Astrocyte of the hippocampus (primary cell): ENCODE measurements at places on chromosomes 12 and 14.

DNA sequence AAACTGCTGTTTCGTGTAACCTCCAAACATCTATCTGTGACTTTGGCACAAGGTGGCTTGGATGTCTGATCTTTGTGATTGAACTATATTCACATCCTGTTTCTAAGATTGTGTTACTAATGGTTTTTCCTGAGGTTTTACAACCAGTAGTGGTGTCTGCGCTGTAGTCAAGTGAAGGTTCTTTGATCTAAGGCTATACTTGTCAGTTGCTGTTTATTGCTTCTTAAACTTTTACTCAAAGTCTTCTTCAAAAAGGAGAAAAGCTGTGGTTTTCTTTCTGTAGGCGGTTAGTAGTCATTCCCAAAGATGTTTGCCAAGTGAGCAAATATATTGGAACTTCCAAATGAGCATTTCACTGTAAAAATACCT, 12.3 kb upstream of the CALM1 start:
- DNase-seq, result peak; percentile 32

DNA sequence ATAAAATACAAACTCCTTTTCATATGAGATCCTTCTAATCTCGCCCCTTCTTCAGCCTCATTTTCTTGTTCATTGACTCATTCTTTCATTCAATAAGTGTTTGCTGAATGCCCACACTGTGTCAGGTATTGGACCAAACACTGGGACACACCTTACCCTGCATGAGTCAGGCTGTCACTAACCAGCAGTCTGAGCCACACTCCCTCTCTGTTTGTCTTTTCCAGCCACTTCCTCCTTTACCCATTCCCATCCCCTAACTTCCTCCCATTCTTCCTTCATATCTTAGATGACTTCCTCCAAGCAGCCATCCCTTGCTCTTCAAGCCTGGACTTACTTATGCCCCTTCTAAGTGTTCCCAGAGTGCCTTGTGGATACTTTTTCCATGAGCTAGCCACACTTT, 27.0 kb upstream of the HIF1A start:
- DNase-seq, result no peak

DNA sequence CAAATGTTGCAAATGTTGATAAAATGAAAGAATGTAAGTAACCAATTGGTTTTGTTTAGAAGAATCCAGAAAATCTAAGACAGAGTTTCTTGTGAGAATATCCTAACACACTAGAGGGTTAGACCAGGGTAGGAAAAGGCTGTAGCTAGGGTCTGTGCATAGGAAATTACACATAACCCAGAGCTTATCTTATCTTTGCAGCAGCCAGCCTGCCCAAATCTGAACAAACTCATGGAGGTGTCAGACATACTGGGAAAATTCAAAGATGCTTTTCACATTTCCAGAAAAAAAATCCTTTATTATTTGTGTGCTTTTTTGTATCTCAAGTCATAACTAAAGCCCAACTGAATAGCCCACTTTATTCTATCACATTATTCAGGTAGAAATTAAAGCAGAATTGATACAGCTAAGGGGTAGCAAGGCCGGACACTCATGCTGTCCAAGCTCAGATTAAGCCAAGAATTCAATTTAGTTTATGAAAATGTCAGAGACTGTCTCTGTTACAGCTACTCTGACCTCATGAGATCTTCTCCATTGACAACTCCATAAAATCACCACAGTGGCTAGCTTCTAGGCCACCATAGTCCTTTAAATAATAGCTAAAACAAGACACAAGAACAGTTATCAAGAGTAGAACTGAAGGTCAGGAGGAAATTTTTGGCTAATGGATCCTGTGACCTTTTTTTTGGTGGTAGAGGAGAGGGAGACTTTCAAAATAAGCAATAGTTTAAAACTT, 169.6 kb upstream of the RASSF8 start:
- DNase-seq, result no peak

GRCh38 chr14:100688598-100689461, 37.9 kb upstream of the DLK1 start:
- peak; percentile 82 for DNase-seq

GRCh38 chr12:93198086-93198485, 179.6 kb upstream of the NUDT4 start:
- peak; percentile 71 for DNase-seq

DNA sequence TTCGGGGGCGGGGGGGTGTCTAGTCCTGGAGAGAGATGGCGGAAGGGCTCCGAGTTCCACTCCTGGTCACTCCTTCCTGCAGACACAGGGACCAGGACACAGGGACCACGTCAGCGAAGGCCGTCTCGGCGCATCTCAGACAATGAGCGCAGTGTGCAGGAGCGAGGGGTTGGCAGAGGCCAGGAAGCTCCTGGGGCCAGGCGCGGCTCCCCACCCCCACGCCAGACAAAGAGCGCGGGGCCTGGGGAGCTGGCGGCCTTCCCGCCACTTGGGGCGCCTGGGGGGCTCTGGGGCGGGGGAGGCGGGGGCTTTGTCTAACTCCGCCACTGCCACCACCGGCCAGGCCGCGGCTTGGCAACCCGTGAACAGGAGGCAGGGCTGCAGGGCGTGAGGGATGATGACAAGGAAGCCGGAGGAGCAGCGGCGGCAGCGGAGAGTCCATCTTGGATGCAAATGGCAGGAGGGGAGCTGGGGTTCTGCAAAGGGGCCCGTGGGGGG, 2.2 kb downstream of the CDK2AP1 start:
- DNase-seq, result peak; percentile 92

DNA sequence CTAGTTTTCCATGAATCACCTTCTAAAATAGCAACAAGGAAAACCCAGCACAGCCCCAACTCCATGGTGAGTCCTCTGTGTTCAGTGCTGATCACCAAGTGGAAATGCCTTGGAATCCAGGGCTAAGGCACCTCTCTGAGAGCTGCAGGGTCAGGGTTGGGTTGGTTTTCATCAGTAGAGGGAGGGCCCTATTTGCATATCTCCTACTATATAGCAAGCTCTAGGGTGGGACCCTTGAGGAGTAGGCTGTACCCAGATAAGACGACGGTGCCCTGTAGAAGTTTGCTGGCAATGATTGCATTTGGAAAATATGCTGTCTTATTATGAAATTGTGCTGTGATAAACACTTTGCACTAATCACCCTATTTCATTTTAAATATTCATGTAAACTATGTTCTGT, 1011.8 kb downstream of the TMEM121 start:
- DNase-seq, result no peak

DNA sequence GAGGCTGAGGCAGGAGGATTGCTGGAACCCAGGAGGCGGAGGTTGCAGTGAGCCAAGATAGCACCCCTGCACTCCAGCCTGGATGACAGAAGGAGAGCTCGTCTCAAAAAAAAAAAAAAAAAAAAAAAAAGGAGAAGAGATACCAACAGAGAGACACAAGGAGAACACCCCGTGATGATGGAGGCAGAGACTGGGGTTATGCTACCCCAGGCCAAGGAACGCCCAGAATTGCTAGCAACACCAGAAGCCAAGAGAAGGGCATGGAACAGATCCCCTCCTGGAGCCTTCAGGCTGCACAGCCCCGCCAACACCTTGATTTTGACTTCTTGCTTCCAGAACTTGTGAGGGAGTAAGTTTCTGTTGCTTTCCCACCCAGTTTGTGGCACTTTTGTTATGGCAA, 148.0 kb upstream of the FOXN3 start:
- no peak for DNase-seq

- DNase-seq, result no peak
Measured at GRCh38 chr14:68263563-68264259, 444.1 kb downstream of the RAD51B start.

DNA sequence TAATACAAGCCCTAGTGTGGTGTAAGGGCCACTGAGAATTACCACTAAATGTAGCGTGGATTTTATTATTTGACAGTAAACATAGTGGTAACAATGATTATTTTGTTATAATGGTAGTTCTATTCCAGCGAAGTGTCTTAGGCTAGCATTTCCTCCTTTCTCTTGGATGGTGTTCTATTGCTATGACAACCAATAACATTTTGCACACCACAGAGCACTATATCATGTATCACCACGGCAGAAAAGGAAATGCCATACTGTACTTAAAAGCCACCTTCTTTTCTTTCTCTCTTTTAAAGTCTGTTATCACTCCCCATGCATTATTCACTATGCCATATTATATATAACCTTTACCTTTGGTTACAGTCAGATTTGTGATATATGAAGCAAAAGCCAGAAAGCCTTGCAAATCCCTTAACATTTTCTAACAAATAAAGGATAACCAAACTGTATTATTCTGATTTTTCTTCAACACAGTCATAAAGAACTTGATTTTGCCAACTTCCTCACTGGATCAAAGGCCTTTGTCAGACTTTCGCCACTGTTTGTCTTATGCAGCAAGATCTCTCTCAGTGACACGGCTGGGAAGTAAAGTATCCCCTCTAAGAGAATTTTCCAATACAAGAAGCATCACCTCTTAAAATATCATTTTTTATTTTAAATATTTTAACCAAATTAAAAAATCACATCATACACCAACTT, 195.8 kb downstream of the FOXN3 start:
- DNase-seq, result peak; percentile 66

DNA sequence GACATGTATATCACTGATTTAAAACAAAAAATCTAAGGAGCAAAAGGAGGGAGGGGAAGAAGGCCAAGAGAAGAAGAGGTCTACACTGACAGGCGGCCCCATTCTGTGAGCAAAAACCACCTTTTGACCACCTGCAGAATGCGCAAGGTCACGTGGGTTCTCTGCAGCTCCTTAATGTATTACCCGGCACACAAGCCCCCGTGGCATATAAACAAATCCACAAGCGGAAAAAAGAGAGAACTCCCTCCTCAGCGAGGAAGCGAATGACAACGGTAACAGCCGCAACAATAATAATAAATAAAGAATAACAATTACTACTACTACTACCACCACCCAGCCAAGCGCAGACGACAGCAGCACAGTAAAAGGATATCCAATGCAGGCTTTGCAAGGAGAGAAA, 1.3 kb downstream of the KSR2 start:
- no peak for DNase-seq

DNA sequence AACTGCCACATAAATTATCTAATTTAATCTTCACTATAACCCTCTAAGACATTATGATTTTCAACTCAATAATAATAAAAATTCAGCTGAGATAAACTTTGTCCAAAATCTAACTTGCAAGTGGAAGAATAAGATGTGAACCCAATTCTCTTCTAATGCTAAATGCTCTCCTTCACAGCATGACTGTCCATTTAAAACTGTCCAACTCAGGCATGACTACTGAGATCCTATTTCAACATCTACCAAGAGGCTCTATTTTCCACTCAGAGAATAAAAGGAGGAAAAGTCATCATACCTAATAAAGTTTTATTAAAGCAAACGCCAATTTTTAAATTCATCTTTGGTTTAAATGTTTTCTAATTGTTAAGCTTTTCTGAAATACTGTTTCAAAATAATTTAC, 183.6 kb downstream of the MED13L start:
- DNase-seq, result no peak

DNA sequence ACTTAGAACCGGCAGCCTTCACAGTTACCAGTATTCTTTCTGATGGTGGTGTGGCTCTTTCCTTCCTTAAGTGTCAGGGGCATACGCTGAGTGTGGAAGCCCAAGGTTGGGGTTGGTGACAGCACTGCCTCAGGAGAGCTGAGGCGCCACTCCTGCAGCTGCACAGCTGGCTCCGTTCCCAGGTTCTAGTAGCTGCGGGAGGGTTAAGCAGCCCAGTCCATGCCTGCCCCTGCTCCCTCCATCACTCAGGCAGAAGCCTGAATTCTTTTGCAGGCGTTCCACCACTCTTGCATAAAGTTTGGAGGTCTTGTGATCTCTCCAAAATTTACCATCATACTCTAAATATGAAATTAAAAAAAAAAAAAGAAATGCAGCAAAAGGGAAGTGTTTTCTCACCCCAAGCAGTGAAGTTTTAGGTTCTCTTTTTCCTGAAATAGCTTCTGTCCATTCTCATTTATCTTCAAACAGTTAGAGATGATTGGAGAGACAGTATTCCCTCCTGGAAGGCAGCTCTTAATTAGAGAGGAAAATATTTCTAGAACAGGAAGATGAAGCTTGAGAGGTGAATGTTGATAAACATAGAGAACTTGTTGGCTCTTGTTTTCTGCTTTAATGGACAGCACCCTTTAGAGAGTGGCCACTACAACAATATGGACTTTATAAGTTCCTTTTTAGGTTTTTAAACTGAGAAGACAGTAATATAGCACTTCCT, 136.1 kb downstream of the FGD4 start:
- DNase-seq, result peak; percentile 90

DNA sequence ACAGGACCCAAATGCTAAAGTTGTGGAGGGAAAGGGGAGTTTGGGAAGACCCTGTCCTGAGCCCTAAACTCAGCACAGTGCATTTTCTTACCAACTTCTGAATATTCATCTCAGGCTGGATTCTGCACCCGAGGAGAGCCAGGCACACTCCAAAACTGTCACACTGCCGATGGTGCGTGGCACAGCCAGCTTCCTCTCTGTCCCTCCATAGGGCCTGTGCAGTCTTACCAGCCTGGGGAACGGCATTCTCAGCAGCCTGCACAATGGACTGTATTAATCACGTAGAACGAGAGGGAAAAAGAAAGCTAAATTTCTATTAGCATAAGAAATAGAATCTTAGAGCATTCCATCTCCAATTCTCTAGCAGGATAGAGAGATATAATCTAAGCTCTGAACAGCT, 71.3 kb upstream of the GPATCH2L start:
- DNase-seq, result no peak

DNA sequence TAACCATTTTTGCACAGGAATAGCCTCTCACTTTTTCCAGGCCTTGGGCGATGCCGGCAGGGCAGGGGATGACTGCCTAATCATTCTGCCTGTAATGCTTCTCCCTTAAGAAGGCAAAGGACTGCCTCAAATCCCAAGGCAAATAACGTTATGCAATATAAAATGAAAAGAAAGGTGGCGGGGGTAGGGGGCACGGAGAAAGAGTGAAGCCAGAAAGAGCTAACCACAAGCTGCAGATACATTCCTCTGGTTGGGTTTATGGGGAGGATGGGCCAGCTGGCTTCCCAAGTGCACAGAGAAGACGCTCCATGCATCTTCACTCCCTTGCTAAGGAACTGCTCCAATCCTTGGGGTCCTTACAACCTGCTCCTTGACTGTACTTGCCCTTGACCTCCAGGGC, 229.5 kb downstream of the FOXN3 start:
- DNase-seq, result peak; percentile 18

DNA sequence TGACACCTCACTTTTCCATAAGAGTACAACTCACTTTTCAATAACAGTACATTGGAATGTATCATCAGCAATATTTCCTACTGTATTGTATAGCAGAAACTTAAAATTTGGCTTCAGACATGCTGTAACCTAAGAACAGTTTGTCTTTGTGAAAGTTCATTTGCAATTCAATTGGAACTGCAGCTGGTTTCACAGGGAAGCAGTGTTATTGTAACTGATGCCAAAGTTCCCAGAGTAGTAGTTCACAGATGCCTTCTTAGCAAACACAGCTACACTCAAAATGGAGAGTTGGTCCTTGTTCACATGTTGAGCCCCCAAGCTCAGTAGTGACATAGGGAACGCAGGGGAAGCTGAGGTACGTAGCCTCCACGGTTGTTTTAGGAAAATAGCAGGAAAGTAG, 23.3 kb downstream of the PPP1R36 start:
- peak; percentile 81 for DNase-seq
